ENCODE measurements at places on chromosomes 2 and 18.

GRCh38 chr2:196205011-196205766 lies 33.8 kb upstream of the STK17B start:
- DNase-seq, result no peak

GRCh38 chr2:45332094-45332493 lies 279.0 kb downstream of the SRBD1 start:
- DNase-seq, result no peak

- DNase-seq, result no peak
These were observed 90.3 kb downstream of the RNF144A start for GRCh38 chr2:7007488-7007845.

GRCh38 chr18:65363011-65363410 lies 387.8 kb upstream of the CDH7 start:
- DNase-seq, result no peak

DNA sequence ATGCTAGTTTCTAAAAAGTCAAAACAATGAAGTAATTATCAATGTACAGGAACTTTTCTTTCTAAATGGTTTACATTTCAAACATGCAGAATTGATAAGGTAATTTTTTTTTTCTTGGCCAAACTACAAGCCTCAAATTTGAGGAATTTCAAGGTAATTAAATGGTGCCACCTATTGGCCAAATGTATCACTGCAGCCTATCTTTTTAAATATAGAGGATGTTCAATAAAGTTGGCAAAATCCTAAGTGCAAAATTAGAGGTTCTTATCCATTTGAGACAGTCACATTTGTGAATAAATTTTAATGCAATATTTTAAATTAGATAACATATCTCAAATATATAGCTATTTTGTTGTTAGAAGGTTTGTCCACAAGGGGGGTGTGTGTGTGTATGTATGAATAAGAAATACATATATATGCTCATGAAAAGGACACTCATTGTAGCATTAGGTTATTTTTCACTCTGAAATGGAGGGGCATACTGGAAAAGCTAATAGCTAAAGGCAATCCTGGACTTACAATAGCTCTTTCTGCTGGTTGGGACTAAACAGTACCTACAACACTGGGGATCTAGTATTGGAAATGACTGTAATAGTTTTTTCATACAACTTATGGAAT lies 26.2 kb downstream of the MMADHC start:
- DNase-seq, result no peak

GRCh38 chr18:11147962-11148679 lies 1.2 kb downstream of the PIEZO2 start:
- DNase-seq, result no peak

GRCh38 chr18:63160172-63160995 lies 159.2 kb downstream of the BCL2 start:
- no peak for DNase-seq

DNA sequence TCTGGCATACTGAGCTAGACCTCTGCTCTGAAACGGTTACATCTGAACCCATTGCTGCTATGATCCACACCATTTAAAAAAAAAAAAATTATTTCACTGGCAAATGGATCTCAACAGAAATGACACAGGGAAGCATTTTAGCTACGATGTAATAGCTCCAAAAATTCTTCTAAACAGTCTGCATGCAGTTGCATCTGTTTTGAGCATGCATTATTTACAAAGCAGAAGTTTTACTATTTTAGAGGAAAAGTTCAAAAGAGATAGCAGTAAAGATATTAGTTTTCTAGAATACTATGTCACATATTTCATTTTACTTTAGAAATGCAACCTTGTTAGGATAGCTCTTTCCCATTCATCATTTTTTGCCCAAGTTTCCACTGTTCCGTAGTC lies 265.7 kb downstream of the MEIS1 start:
- no peak for DNase-seq

DNA sequence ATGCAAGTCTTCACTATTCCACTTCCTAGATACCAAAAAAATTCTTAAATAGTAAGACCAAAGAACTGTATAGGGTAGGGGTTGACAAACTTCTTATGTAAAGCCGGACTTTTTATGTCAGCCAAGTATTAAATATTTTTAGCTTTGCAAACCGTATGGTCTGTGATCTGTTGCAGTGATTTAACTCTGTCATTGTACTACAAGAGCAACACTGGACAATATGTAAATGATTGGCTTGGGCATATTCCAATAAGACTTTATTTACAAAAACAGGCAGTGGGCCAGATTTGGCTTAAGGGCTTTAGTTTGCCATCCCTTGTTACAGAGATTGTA lies 48.0 kb downstream of the MGAT5 start:
- no peak for DNase-seq

DNA sequence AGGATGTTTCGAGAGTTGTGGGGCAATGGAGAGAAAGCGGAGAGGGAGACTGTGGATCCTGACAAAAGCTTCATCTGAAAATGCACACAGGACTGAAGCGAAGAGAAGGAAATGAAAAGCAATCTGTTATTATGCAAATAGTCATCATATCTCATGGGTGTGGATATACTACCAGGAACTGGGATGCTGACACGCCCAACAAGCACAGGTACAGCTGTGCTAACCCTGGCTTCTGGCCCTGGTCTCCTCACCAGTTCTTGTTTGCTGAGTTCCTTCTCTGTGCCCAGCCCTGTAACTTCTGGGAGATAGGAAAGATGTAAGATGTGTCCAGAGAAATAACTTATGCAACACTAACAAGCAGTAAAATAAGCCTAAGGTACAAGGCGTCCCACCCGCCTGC lies 358.8 kb downstream of the CMPK2 start:
- DNase-seq, result no peak

GRCh38 chr2:240229603-240230235 lies 89.3 kb upstream of the OTOS start:
- no peak for DNase-seq

DNA sequence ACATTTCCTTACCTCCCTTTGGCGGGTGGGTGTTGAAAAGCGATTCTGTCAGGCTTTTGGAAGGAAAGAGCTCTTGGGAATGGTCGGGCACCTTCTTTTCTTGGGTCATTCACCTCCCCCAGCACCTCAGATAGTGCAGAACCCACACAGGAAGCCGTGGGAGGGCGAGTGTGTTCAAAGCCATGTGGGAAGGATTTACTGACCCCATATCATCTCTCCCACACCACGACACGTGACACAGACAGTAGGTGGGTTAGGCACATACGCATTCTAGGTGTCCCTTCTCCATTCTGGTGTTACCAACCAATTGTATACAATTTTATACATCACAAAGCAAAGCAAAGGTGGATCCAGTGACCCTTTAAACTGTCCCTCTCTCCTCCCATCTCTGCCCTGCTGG lies 263.7 kb upstream of the REV1 start:
- no peak for DNase-seq

DNA sequence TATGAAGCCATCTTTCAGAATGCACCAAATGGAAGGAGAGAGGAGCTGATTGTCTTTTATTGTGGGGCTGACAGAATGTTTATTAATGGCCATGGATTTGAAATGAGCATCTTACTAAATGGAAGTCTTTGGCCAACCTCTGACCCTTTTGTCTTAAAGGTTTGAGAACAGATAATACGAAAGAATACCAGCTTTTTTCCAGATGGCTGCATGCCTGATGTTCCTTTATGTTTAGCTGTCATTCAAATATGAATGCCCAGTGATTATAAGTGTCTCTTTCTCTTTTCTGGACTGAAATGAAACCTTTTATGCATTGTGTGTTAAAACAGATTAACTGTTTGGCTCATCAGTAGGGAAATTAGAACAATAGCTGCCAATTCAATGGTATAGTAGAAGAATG lies 46.0 kb downstream of the PARD3B start:
- no peak for DNase-seq

DNA sequence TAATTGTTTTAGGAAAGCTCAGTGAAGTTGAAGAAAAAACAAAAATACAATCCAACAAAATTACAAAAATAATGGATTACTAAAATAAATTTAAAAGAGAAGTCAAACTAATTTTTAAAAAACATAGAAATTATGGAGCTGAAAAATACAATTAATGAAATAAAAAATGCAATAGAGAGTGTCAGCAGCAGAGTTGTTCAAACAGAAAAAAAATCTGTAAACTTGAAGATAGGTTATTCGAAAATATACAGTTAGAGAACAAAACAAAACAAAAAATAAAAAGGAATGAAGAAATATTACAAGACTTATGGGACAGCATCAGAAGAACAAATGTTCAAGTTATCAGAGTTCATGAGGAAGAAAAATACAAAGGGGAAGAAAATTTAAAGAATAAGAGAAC lies 114.7 kb downstream of the GULP1 start:
- DNase-seq, result no peak
